Posterior vena cava (tissue), 2 donors: ENCODE measurements at places on chromosomes 12 and 14. TPM values are rescaled to one million over a fixed set of nuclear protein-coding genes. Genes with fewer than 3 reads are reported as not detected.

DLK1 gene
- total RNA-seq, result not detected

TAS2R42 gene
- not detected for total RNA-seq

RPGRIP1 gene
- 0.88 TPM for total RNA-seq

KLHL33 gene
- 1.2 TPM for total RNA-seq

- DNase-seq, result no peak
Measured at GRCh38 chr12:41205070-41205709, 17.1 kb downstream of the PDZRN4 start.

- no peak for DNase-seq
Measured at GRCh38 chr12:125148316-125148715, 83.1 kb downstream of the AACS start.

- peak; percentile 26 for DNase-seq
Measured at GRCh38 chr12:109735825-109736551, 22.4 kb downstream of the FAM222A start.

DNA sequence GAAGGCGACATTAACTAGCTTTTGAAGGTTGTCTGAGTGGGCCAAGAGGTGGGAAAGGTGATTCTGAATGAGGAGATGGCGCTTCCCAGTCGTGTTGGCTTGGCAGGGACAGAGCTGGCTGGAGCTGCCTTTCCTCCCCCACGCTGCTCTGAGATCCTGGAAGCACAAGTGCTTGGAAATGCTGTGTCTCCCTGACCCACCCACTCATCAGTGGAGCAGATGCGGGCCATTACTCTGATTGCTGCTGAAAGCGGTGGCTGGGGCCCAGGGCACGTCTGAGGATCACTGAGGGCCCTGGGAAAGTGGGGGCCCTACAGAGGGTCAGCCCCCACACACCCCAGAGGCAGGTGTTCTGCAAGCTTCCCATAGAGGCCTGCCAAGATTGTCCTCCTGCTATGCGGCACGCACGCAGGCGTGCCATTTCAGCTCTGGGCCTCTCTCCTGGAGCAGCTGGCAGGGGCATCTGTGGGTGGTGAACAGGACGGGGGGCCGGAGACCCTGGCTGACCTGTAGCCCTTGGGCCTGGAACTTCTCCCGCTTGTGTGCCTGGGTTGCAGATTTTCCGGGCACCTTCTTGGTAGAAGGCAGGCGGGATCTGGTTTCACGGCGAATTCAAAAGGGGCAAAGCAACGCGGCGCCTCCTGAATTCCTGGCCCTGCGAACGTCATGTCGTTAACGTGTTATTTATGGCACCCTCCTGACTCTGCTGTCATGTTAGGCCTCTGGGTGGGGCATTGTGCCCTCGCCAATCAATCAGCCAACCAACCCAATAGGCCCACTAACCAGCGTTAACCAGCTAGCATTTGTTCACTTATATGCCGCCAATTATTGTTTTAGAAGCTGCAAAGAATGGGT, 133.8 kb upstream of the TBX3 start:
- DNase-seq, result no peak

GRCh38 chr12:25323581-25323982, 72.9 kb upstream of the KRAS start:
- DNase-seq, result no peak

- no peak for DNase-seq
Measured at GRCh38 chr12:122544537-122544936, 17.5 kb downstream of the KNTC1 start.

DNA sequence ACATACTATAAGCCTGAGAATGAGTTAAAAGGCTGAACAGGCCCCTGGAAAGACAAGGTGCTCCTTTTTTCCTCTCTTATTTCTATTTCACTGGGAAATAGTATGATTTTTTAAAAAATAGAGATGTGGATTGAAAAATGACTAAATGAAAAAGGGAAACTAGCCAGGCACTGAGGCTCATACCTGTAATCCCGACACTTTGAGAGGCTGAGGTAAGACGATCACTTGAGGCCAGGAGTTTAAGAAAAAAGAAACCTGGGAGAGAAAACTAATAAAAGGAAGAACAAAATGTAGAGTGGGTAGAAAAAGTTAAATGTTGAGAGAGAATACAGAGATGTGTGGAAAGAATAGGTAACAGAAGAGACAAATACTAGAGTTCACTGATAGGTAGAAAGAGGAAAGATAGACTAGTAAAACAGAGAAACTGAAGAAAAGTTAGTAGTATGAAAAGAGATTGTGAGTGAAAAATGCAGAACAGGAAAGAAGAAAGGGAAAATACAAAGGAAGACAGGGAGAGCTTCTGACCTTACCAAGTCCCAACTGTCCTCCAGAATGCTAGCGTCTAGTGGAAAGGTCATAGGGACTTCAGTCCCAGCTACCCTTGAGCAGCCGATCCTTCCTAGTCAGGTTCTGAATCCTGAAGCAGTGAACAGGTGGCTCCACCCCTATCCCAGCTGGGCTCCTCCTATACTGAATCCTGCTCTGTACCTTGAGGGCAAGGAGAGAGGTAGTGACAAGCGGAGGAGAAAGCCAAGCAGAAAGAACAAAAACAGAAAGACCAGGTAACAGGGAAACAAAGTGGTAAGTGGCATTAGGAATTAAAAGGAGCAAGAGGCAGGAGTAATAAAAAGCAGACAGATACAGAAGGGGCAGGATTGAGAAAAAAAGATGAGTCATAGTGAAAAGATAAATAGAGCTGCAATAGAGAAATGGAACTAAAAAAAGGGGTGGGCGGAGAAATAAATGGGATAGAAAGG, 7.3 kb downstream of the TMEM116 start:
- no peak for DNase-seq

GRCh38 chr14:94771158-94771905, 1.4 kb upstream of the GSC start:
- no peak for DNase-seq
